ENCODE measurements at places on chromosomes 16 and 17.

DNA sequence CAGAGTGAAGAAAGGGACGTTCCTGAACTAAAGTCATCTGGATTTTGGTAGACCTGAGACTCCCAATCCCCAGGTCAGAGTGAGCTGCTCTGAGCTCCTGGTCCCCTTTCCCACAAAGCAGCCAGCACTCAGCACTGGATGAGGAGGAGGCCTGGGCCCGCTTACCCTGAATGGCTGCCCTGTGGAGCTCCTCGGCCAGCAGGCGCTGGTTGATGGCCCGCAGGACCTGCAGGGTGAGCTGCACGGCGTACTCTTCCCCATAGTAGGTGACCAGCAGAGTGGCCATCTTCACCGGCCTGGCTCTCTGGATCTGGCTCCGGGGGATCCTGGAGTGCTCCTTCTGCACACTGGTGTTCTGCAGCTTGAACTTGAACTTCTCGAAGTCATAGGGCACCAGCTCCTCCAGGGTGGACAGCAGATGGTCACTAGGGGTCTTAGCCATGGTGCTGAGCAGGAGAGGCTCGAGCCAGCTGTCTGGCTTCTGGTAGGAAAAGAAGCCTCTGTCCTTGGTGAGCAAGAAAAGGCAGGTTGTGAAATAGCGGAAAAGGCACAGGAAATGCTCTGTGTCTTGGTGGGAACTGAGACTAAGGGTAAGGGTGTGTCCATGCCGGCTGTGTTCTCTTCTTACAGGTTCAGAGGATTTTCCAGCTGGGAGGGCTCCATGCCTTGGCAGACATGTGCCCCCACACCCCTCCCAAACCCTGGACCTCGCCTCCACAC, at the start of gene MEFV:
MEFV (minus strand) TSS at position 488 of the 720 bp plus-strand sequence; CDS start at position 442, 46 bp downstream.
- no peak for DNase-seq

- DNase-seq: no peak
These were observed 4.4 kb downstream of the LDHD start for GRCh38 chr16:75111961-75112733.

DNA sequence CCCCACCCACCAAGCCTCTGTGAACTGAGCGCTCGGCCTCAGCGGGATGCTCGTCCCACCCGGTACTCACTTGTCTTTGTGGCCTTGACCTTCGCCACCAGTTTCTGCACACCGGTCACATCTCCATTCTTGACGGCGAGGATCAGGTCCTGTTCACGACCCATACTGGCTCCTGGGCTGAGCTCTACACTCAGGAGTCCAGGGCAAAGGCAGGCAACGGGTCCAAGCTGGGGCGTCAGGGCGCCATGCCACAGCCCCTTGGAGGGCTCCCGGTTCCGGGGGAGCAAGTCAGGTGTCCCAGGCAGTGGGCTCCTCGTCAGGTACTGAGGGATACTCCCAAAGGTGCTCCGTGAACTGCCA, 1.7 kb downstream of the CASKIN2 start:
- no peak for DNase-seq

- DNase-seq: peak; percentile 14
These were observed 9.8 kb upstream of the TBX2 start for GRCh38 chr17:61389670-61390478.

DNA sequence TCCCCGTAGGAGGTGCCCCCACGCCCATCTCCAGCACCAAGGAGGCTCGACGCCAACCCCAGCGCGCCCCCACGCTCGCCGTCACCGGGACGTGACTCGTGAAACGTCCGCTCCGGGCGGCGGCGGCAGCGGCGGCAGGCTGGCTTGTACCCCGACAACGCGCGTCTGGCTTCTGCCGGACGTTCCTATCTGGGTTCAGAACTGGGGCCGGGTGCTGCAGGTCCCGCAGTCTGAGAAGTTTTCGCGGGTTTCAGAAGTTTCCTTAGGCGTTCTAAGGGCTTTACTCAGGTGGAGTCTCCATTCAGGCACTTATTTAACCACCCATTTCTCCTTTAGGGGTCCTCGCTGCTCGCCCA, 672 bp upstream of the ALKBH5 start:
- DNase-seq: no peak

GRCh38 chr16:88531931-88532433, 38.2 kb upstream of the ZC3H18 start:
- DNase-seq: no peak

DNA sequence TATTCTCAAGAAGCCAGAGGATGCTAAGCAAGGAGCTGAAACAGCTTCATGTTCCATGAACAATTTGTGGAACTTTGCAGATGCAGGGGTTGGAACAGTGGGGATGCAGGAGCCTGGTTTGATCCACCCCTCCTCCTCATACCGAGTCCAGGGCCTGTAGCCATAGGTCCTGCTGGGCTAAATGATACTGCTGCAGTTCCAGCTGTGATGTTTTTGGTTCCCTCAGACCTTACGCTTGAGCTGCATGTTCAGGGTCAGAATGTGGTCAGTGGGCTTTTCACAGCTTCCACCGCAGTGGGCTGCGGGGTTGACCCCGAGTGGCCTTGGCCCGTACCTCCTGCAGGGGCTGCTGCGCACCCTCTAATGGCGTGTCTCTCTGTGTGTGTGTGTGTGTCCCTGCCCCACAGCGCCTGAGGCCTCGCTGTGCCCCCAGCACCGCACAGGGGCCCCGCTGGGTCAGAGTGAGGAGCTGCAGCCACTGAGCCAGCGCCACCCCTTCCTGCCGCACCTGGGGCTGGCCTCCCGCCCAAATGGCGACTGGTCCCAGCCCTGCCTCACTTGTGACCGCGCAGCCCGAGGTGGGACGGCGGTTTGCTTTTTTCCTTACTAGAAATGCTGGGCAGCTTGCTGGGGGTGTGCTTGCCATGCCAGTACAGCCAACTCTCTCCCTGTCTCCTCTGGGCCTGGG, 48.2 kb downstream of the EPN2 start:
- DNase-seq: no peak

GRCh38 chr16:20818929-20819585, 12.7 kb downstream of the REXO5 start:
- no peak for DNase-seq

DNA sequence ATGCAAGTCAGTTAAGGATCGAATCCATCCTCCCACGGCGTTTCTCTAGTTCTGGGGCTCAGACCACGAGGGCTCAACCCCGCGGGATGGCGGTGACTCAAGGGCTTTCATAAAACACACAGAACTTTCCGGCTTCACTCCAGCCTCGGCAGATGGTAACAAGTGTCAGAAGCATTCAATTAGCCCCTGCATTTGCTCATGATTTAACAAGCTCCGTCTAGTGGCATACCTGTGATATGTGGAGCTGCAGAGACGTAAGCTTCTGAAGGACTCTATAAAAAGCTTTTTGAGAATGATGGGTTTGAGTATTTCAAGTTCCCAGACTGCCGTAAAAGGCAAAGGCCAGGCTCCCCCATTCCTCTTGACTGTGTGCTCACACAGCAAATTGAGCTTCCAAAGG, 91.3 kb upstream of the SEC14L1 start:
- peak; percentile 88 for DNase-seq

- DNase-seq: no peak
These were observed 39.2 kb downstream of the GNA13 start for GRCh38 chr17:65017207-65017774.

- DNase-seq: no peak
These were observed 54.8 kb downstream of the CDK5R1 start for GRCh38 chr17:32541640-32542039.

- DNase-seq: no peak
These were observed 389.0 kb upstream of the CDH11 start for GRCh38 chr16:65510850-65511249.

DNA sequence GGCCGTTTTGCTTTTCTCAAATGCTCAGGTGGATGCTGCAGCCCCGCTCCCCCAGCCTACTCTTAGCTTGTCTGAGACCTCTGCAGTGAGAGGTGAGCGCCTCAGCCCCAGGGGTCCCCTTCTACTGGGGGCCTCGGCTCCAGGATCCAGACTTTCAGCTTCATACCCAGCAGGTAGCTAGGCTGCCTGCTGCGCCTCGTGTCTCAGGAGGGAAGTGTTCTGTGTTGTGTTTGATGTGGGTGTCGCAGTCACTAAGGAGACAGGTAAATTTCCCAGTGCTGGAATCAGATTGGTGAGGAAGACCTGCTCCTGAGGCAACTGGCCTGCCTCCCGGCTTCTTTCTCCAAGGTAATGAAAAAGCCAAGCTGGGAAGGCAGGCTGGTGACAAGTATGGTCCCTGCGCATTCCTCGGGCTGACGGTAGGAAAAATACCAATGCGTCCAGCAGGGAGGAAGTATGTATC, 604.0 kb upstream of the SALL1 start:
- peak; percentile 16 for DNase-seq

- DNase-seq: peak; percentile 72
These were observed 2.0 kb upstream of the PSMB3 start for GRCh38 chr17:38750312-38751121.

DNA sequence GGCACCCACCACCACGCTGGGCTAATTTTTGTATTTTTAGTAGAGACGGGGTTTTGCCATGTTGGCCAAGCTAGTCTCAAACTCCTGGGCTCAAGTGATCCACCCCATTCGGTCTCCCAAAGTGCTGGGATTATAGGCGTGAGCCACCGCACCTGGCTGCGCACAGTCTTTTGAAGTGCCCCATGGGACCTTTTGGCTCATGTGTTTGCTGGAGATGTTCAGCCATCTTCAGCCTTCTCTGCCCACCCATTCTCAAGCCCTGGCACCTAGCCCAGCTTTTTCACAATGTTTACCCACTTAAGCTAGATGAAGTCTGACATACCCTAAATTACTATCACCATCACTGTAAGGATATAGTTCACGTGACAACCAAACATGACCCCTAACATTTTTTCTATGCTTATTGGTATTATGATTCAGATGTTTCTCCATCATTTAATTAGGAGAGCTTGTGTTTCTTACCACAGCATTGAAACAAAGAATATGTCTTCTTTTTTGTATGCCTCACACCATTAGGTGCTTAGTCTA, 32.3 kb downstream of the PECAM1 start:
- DNase-seq: peak; percentile 97

DNA sequence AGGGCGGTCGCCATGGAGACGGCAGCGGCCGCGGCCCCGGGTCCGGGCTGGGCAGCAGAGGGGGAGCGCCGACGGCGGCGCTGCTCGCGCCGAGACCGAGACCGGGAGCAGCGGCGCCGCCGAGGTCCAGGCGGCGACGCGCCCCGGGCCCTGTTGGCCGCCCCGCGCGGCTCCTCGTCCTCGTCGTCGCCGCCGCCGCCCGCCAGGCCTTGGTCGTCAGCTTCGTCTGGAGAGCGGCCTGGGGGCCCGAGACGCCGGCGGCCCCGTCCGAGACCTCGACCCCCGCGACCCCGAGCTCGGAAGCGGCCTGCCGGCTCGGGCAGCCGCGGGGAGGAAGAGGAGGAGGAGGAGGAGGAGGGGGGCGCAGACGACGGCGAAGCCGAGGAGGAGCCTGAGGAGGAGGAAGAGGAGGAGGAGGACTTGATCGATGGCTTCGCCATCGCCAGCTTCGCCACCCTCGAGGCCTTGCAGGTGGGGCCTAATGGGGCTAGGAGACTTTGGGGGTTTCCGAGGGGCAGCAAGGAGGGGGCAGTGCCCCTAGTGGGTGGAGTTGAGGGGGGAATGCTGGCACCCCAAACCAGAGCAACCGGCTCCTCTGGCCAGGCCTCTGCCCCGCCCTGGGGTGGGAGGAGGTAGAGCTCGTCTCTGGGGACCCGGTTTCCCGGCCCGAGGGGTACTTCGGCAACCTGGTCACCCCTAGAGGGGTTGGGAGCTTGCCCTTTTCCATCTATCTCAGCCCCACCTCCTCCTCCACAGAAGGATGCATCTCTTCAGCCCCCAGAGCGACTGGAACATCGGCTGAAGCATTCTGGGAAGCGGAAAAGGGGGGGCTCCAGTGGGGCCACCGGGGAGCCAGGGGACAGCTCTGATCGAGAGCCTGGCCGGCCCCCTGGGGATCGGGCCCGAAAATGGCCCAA, 1.5 kb downstream of the FBRS start:
- DNase-seq: no peak

DNA sequence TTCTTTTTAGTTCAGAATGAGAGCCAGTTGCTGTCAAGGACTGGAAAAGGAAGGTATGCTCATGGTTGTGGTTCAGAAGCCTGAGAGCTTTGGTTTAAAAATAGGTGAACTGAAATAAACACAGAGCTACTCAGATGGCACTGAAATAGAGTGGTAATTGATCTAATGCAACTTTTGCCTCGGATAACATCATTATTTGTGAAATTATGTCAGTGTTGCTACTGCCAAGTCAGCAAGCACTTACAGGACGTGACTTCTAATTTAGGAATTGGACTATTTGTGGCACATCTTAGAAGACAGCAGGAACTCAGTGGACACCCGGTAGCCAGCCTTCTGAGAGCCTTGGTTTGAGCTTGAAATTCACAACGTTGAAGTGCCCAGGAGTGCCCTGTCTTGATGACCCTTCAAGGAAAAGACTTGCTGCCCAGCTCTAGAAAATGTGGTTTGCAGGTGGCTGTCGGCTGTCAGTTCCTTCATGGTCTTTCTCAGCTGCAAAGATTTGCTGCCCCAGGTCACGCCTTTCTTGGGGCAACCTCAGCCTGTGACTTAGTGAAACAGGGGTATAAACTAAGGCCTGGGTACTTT, 42.0 kb upstream of the XYLT1 start:
- DNase-seq: no peak

- no peak for DNase-seq
These were observed 75.7 kb downstream of the TANC2 start for GRCh38 chr17:63041722-63042121.

DNA sequence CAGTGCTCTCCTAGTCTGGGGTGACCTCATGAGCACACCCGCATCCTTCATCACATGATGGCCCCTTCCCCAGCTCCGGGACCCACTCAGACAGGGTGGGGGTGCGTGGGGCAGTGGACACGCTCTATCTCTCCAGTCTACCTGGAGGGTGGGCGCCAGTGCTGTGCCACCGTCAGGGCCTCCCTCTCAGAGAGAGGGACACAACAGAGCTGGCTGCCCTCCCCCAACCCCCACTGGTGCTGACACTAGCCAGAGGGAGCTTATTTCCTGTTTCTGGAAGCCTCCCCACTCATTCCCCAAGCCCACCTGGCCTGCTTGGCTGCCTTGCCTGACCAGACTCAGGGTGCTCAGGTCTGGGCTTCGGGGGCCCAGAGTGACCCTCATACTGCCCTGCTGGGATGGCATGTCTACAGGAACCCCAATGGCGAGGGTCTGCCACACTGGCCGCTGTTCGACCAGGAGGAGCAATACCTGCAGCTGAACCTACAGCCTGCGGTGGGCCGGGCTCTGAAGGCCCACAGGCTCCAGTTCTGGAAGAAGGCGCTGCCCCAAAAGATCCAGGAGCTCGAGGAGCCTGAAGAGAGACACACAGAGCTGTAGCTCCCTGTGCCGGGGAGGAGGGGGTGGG, 8.2 kb downstream of the CES2 start:
- DNase-seq: no peak

Data from NCI-H1092 treated with DMSO at 0.1 percent for 48 hours (cell line).